ENCODE measurements at places on chromosomes 11 and 22. TPM values are rescaled to one million over a fixed set of nuclear protein-coding genes. Genes with fewer than 3 reads are reported as not detected.

- peak; percentile 58 for DNase-seq
Observed at GRCh38 chr11:75492181-75492820, 33.4 kb downstream of the GDPD5 start.

- DNase-seq: no peak
Observed at GRCh38 chr11:19962801-19963175, 197.5 kb downstream of the DBX1 start.

DNA sequence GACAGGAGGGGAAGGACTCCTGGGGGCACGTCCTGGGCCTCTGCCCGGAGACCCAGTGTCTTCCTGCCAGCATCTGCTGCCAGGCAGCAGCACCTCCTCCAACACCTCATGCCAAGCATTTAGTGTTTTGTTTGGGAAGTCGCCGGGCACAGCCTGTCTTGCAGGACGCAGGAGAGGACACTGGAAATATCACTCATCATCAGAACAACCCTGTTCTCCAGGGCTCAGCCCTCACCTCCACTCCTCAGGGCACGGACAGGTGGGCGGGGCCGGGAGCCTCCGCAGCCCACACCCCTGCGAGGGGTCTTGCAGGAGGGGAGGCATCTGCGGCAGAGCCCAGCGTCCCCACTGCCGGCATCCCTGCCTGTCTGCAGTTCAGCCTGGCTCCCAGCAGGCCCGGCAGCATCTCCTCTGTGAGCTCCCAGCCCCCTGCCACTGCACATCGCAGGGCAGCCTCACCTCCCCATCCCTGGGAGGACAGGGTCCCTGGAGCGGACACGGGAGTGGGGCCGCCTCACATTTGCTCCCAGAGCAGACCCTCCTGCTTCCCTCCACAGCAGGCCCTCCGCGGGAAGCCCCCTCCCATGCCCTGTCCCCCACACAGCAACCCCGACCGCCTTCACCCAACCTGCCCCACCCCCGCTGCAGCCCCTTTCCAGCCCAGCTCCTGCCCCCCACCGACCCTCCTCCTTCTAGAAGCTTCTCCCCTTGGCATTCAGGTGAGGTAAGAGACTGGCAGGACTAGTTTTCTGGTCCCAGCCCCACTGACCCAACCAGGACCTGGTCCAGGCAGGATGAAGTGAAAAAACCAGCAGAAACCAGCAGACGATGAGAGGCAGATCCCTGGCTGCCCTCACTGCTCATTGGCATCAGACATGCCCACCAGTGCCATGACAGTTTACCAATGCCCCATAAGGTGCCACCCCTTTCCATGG lies 72.7 kb downstream of the BRD1 start:
- no peak for DNase-seq

The SLC22A8 gene
- not detected for total RNA-seq

GRCh38 chr22:39900306-39901227 lies at the start of gene GRAP2:
Gene GRAP2, plus strand, starts transcription at chr22:39901084. Its CDS starts 46,023 bp downstream, at chr22:39947107.
- peak; percentile 27 for DNase-seq

DNA sequence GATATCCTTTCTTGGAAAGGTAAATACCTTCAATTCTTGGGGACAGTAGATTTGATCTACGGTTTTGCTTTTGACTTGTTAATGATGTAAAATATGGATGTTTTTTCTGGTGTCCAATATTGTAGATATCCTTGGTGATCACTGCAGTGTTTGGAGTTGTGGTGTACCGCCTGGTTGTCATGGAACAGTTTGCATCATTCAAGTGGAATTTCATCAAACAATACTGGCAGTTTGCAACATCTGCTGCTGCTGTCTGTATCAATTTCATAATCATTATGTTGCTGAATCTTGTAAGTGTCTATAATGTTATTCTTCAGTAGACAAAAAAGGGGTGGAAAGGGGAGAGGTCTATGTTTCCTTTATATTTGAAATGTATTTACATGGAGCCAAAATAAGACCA lies 27.4 kb upstream of the MUC15 start:
- no peak for DNase-seq

The CEND1 gene
- not detected for total RNA-seq

- DNase-seq: no peak
Observed at GRCh38 chr11:88420165-88420791, 82.7 kb upstream of the CTSC start.

The TMEM191B gene
- total RNA-seq: 1.3 TPM

GRCh38 chr11:123853038-123853437 lies 32.4 kb downstream of the TMEM225 start:
- DNase-seq: no peak

GRCh38 chr11:120775986-120776951 lies 247.6 kb upstream of the TBCEL start:
- no peak for DNase-seq

The SCGB1C1 gene
- not detected for total RNA-seq

DNA sequence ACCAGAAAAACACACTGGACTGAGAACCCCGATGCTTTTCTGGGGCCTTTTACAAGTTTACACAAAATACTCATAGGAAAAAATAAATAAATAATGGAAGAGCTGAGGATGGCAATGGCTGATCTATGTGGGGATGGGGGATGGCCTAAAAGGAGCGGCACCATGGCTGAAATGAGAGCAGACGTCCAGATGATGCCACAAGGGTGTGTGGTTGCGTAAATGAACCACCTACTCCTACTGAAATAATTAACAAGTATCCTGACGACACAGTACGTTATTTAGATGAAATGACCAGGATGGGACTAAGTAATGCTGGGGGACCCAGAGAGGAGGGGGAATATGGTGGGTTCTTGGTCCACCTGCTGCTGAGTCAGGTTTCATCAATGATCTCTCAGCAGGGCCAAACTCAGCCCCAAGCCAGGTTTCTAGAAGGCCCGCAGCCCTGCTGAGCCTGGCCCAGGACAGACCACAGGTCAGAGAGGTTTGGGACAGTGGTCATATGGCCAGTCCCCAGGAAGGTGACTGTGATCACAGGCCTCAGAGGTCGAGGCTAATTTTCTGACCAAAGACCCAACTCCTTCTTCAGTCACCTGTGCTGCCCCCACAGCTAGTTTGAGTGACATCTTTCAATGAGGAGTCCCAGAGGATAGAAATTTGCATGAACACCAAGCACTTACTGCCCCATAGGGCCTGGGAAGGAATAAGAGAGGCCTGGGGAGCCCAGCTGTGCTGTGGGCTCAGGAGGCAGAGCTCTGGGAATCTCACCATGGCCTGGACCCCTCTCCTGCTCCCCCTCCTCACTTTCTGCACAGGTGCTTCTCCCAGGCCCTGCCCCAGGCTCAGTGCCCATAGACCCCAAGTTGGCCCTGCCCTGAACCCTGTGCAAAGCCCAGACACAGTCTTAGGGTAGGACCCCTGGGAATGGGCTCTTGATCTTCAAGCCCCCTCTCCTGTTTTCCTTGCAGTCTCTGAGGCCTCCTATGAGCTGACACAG lies 76.3 kb upstream of the IGLL5 start:
- DNase-seq: no peak
